ENCODE measurements at places on chromosomes 11 and 22. TPM values are rescaled to one million over a fixed set of nuclear protein-coding genes. Genes with fewer than 3 reads are reported as not detected.

The SCGB1D2 gene
- total RNA-seq: not detected

The CNTN5 gene
- not detected for total RNA-seq

The HPX gene
- 0.32 TPM for total RNA-seq

The NPTXR gene
- 0.16 TPM for total RNA-seq

The FIBIN gene
- total RNA-seq: 0.16 TPM

The TRPM5 gene
- total RNA-seq: not detected

All from bladder microvascular endothelial cell (primary cell).